ENCODE measurements at places on chromosomes 1 and 21.

- DNase-seq = no peak
These were observed 7.8 kb downstream of the NUAK2 start for GRCh38 chr1:205313563-205314308.

DNA sequence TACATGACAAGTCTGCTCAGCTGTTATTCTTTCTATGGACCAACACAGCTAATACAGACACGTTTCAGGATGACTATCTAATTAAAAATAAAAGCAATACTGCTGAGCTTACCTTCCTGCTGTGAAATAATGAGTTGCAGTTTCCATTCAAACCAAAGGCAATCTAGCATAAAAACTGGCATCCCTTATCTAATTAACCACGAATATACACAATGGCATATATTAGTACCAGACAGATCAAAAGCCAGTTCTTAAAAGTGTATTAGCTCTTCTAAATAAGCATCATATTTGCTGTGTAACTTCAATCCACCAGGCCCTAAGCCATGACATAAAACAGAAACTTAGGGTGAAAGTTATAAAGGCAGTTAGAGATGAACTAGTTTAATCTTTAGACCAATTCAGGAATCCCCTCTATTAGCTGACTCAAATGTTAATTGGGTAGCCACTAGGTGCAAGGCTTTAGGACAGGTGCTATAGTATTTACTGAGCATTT lies 20.6 kb downstream of the TESK2 start:
- DNase-seq = no peak

GRCh38 chr21:46099476-46099875 lies 1.6 kb downstream of the COL6A2 start:
- peak; percentile 22 for DNase-seq

DNA sequence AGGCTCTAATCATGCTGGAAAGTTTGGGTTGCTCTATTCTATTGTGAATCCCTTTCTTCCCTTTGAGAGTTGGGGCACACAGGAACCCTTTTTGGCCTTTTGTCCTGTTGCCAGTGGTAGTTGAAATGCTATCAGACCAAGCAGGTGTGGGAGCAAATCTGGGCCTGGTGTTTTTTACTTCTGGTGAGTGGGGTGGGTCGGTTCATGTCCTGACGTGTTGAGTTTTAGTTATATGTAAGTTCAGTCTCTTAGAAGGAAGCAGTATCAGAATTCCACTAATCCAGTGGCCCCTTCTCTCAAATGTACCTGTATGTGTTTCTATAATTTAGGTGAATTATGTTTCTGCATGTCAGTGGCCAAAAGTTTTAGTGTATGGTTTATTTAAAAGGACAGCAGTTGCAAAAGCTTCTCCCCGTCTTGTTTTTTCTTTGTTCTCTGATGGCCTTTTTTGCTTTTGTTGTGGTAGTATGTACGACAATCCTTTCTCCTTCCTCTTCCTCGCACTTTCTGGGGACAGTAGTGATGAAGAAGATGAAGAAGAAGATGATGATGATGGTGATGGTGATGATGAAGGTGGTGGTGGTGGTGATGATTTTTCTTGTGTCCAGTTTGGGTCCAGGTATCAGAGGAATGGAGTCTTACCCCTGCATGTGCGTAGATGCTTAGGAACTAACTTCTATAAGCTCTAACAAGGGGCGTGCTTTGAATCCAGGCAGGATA lies 74.2 kb downstream of the UBE4B start:
- no peak for DNase-seq

GRCh38 chr1:112030157-112030556 lies 40.7 kb upstream of the KCND3 start:
- DNase-seq = no peak

- DNase-seq = no peak
These were observed 58.1 kb downstream of the SYDE2 start for GRCh38 chr1:85142753-85143152.

- no peak for DNase-seq
These were observed 68.6 kb downstream of the ZC3H11B start for GRCh38 chr1:219544163-219544846.

GRCh38 chr1:218430822-218431221 lies 85.7 kb downstream of the TGFB2 start:
- DNase-seq = no peak

DNA sequence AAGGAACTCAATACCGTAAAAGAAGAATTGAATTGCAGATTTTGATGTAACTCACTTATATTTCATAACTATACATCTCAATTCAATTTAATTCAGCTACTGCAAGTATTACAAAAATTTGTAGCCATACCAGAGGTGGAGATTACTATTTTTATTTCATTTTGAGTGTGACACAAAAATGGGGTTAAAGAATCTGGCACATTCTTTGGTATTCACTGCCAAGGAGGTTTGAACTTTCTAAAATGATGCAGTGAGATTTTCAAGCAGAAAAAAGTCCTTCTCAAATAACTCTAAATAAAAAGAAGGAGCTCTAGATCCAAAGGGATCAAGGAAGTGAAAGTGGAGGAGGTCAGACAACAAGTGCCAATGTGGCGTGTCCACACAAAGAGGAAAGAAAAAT lies 569.0 kb downstream of the DPYD start:
- DNase-seq = no peak

DNA sequence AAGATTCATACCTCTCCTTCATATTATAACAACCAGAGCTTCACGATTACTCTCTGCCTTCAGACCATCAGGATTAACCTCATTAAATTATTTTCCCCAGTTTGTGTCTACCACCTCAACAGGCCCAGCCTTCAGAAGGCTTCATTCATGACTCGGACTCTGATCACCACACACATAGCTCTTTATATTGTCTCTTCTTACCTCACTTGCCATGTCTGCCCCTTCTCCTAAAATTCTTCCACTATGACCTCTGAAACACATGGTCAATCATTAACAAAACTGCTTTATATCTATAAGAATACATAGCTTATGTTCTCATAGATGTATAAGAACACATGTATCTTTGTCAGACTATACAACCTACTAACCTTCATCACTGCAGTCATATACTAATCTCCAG lies 79.8 kb downstream of the USP1 start:
- no peak for DNase-seq

GRCh38 chr1:156746728-156747631 lies 4.5 kb downstream of the HDGF start:
- peak; percentile 90 for DNase-seq

GRCh38 chr1:30172299-30172694 lies 551.1 kb downstream of the MATN1 start:
- DNase-seq = no peak

- no peak for DNase-seq
These were observed 69.4 kb downstream of the RGS2 start for GRCh38 chr1:192878249-192878648.

DNA sequence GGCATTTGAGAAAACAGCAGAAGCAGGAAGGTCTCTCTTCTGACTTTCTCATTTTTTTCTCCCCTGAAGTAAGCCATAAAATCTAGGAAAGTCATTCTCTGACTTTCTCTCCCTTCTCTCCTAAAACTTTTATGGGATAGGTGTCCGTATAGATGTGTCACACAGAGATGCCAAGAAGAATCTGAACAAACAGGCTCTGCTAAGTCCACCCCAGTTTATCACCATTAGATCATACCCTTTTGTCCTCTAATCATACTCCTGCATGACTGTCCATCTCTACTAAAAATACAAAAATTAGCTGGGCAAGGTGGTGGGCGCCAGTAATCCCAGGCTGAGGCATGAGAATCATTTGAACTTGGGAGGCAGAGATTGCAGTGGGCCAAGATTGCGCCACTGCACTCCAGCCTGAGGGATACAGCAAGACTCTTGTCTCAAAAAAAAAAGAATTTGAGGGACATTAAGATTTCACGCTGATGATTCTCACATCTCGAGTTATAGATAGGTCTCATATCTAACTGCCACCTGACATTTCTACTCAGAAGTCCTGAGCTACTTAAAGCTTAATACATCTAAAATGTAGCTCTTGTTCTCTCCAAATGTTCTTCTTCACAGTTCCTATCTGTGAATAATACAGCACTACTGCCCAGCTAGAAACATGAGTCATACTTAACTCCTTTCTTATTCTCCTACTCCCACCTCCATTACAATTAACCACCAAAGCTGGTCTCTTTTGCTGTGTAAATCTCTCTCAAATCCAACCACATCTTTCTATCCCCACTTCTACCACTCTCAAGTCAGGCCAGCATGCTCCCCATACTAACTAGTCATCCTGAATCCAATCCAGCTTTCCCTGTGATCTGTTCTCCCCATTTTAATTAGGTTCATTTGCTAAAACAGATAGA lies 47.7 kb downstream of the ZNF644 start:
- no peak for DNase-seq

DNA sequence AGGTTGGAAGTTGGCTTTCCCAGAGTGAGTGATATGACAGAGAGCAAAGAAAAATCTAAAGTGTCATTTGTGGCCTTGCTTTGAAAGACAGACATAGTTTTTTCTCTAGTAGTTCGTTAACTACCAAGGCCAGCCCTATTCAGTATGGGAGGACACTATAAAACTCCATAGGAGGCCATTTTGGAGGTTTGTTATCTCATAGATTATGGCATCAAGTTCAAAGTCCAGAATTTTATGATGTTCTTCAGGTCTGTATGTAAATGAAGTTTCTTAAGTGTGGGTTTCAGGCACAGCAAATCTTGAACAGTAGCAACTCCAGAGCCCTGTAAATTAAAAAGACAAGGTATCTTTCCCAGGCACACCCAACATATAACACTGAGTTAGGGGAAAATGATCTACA lies 437.1 kb downstream of the PLPP3 start:
- no peak for DNase-seq

- DNase-seq = peak; percentile 84
These were observed 4.4 kb upstream of the LGR6 start for GRCh38 chr1:202189001-202189790.

DNA sequence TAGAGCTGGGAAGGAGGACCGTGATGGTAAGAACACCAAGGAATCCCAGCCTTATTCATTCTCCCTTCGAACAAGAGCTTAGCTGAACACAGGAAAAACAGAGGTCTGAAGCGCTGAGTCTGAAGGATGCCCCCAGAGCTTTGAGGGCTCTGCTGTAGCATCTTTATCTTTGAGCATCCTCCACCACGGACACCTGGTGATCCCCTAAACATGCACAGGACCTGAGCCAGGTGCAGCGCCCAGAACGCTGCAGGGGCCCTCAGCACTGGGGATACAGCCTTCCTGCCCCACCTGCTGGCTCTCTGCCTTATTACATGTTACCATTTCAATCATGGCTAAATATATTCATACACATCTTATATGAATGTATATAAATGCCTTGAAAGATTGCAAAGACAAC lies 7.7 kb upstream of the GPATCH4 start:
- DNase-seq = no peak

DNA sequence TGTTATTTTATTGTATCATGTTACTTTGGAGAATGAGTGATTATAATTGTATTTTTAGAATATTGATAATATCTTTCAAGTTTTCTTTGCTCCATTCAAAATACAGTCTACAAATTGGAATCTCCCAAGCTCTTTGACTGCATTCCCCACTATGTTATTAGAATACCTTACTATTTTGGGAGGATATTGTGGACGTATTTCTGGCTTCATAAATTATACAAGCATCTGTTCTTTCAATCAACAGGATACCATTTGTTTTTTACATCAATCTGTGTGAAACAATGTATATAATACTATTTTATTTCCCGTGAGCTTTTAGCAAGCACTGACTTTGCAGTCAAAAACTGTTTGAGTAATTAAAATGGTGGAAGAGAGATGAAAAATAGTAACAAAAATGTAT lies 226.5 kb downstream of the PTPRC start:
- no peak for DNase-seq

- DNase-seq = no peak
These were observed 65.3 kb downstream of the TENT5C start for GRCh38 chr1:117670976-117671780.

DNA sequence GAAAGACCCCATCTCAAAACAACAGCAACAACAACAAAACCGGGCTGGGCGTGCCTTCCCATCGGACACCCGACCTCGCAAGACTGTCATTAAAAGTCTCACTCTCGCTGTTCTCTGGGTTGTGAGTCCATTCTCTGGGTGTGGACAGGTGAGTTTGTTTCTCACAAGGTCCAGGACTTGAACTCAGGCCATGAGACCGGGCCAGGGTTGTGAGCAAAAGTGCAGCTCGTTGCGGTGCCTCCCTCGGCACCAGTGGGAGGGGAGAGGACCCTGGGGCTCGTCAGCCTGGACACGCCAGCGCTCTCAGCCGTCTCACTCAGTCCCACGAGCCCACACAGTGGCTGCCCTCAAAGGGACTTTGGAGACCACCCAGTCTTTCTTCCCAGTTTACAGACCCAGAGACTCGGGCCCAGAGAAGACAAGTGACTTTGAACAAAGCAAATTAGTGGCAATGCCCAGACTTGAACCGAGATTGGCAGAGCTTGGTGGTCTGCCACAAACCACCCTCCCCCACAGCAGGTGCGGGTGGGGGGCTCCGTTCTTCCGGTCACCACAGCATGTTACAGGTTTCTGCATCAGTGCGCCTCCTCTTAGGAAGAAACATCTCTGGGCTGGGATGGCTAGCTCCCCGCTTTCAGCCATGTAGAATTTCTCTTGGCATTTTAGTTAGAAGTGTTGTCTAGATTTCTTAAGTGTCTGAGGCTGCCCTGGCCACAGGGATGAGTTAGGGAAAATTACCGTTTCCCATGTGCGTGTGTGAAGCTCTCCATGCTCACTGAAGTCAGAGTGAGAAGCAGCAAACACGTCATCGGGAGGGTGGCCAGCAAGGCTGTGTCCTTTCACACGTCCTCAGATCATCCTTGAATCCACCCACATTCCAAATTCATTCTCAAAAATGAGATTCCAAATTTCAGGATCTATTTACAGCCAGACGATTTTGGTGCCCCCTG lies 28.3 kb downstream of the LRRC3 start:
- DNase-seq = no peak

- no peak for DNase-seq
These were observed 52.0 kb upstream of the TMPRSS2 start for GRCh38 chr21:41559658-41560631.

DNA sequence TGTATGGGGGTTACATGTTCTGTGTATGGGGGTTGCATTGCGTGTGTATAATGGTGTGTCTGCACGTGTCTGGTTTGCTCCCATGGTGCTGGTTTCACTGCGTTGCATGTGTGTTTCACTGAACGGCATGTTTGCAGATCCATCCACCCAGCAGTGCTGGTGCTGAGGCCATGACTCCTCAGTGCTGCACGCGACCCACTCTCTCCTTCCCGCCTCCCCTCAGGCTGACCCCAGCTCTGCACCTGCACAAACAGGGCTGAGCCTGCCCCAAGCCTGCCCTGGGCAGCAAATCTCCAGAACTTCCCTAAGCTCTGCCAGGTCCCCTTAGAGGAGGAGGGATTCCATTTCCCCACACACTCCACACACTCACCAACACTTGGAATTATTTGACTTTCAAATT lies 18.7 kb downstream of the ACTRT2 start:
- no peak for DNase-seq

DNA sequence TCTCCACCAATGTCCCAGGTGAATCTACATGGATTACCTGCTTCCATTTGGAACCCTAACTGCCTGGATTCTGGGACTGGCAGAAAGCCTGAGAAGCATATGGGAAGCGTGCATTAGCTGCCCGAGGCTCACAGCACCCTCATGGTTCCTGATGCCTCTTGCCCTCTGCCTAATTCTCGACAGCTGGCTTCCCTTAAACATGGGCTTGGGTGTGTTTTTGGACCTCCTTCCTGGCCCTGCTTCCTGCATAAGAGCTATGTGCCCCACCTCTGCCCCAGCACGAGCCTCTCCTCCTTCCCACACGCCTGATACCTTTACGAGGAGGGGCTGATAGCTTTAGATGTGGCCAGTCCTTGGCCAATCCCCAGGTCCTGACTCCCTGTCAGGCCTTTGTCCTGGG lies 152.4 kb upstream of the HMGB4 start:
- DNase-seq = no peak

All from omental fat pad (tissue), 4 donors.